ENCODE measurements at places on chromosomes 5 and 9.

DNA sequence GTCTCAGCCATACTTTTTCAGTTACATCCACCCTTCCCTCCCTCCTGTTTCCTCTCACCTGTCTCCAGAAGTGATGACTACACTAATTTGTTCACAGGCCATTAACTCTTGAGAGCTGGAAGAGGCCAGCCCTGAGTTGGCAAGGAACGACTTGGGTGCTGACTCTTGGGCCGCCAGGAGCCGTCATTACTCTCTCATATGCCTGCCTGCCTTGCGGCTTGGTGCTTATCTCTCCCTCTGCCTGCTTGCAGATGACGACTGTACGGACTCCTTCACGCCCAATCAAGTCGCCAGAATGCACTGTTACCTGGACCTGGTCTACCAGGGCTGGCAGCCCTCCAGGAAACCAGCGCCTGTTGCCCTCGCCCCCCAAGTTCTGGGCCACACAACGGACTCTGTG lies 66.1 kb downstream of the PAPPA start:
- DNase-seq, result no peak

- peak; percentile 18 for DNase-seq
Observed at GRCh38 chr5:132777209-132778069, at the start of gene SEPTIN8. Gene SEPTIN8, minus strand, starts transcription at chr5:132777239. Its CDS starts 102 bp downstream, at chr5:132777137.

DNA sequence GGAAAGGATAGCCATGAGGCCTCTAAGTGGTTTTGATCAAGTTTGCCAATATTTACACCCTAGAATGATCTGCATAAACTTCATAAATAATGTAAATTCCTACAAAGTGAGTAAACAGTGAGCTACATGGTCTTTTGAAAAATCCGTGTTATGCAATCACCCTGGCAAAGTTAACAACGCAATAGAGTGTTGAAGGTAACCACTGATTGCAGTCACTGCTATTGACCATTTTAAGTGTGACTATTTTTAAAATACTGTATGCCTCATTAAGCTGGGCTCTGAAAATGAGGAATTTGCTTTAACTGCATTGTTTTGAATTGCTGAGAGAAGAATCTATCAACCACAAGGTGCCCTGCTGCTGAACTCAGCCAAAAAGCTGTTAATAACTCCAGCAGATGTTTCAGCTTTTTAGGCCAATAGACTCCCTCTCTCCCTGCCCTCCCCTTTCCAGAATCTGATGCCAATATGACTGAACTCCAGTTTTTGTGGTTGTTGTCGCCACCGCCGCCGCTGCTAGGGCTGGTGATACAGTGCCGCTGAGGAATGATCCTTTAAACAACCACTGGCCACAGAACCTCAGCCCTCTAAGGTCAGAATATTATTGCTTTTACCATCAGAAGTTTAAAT lies 35.3 kb upstream of the SMARCA2 start:
- DNase-seq, result no peak

DNA sequence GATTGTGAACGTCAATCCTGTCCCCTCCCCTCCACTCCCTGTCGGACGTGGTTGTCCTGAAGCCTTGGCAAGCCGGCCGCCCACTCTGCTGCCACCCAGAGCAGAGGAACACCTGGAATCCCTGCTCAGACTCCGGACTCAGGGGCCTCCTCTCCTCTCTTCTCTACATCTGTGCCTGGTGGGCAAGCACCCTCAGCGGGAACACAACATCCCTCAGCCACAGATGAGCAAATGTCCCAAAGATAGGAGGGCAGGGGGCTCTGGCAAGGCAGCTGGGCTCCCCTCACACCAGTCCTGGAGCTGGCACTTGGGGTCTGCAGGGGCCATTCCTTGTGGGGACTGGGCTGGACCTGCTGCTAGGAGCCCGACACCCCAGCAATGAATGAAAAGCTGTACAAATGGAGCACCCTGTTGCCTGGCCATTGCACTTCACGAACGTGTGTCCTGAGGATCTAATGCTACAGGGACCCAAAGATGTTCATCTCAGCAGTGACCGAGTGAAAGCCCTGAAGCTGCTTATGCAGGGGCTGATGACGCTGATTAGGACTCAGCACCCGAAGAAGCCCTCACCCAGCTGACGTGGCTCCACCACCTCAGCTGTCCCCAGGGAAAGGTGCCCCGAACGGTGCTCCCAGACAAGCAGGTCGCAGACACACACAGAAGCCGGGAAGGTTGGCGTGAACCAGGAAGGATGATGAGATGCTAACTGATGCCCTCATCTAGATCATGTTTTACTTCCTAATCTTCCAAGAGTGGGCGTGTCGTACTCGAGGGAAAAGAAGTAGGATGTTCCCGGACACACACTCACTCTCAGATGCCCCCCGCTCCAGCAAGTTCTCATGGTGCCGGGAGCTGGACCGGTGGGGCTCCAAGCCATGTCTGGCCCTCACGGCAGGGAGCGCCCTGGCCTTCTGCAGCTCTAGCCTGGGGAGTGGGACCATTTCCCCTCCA lies 177.0 kb upstream of the PPP1R26 start:
- DNase-seq, result no peak

GRCh38 chr9:77926371-77926878 lies 105.2 kb downstream of the GNAQ start:
- no peak for DNase-seq

GRCh38 chr9:136599811-136600660 lies 54.2 kb upstream of the NOTCH1 start:
- no peak for DNase-seq

GRCh38 chr9:76699971-76700370 lies 64.3 kb upstream of the PCA3 start:
- no peak for DNase-seq
